ENCODE measurements at places on chromosomes 3 and 15.

DNA sequence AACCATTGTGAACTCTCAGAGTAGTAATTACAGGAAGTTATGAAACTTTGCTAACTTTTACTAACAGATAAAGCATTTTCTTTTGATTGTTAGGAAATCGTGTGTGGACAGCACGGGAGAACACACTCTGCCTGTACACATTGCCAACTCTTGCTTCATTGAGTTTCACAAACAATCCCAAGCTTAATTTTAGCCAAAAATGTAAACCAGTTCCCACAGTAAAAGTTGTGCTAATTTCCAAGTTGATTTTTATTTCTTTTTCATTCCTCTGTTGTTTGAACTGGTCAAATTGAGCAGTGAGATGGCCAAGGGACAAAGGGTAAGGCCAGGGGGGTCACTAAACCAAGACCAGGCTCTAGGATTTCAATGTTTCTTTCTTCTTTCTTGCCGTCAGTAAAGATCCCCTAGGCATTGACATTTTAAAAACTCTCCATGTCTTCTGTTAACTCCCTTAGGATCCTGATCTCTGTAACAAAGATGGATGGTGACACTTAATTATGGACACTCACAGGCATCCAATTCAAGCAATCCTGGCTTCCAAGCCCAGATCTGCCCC is 414.9 kb downstream of the RBMS3 start:
- DNase-seq: no peak

- DNase-seq: no peak
Measured at GRCh38 chr3:8656240-8656639, 11.6 kb upstream of the SSUH2 start.

DNA sequence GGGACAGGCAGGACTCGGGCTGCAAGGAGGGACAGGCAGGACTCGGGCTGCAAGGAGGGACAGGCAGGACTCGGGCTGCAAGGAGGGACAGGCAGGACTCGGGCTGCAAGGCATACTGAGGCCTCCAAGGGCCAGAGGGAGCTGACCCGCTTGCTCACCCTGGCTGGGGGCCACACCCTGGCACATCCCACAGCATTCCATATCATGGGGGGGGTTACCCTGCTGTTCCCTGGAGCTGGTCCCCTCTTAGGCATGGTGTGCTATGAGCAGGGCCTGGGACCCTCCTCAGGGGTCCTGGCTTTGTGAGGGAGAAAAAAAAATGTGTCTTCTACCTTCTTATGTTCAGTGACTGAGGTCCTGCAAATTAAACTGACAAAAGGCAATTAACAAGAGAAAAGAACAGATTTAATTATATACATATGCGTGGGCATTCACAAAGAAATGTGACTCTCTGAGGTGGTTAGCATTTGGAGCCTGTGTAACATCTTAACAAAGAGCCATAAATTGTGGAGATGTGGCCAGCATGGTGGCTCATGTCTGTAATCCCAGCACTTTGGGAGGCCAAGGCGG is 97.6 kb upstream of the ALDH1A3 start:
- no peak for DNase-seq

DNA sequence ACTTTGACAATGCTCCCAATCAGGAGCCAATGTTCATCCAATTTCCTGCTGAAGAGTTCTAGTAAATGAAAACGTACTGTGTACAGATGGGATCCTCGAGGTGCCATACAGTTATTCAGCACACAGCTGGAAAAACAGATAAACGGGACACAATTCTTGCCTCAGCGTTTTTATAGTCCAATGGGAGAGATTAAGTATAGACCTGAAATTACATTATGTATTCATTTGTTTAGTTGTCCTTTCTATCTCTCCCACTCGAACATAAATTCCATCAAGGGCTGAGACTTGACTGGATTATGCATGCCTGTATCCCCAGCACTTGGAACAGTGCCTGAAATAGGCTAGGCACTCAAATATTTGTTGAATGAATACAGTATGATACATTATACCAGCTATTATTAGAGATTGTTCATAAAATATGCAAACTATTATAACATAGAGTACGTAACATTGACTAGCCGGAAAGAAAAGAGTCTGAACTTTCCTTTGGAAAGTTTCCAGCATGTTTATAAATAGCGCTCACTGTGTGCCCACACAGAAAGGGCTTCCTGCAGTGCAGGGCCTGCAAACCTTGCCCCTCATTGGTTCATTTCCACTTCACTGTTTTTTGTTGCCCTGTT is 27.4 kb upstream of the SNTN start:
- no peak for DNase-seq

- no peak for DNase-seq
Measured at GRCh38 chr3:17352620-17353019, 389.8 kb downstream of the TBC1D5 start.

- no peak for DNase-seq
Measured at GRCh38 chr15:67914537-67915460, 75.0 kb upstream of the RNU6-1 start.

GRCh38 chr3:133834621-133835417 is 29.2 kb downstream of the SRPRB start:
- no peak for DNase-seq

- no peak for DNase-seq
Measured at GRCh38 chr15:33104212-33104611, 90.3 kb downstream of the FMN1 start.

- no peak for DNase-seq
Measured at GRCh38 chr3:196782511-196782910, 42.9 kb downstream of the PAK2 start.

- no peak for DNase-seq
Measured at GRCh38 chr3:51954105-51954504, 1.1 kb upstream of the GPR62 start.

DNA sequence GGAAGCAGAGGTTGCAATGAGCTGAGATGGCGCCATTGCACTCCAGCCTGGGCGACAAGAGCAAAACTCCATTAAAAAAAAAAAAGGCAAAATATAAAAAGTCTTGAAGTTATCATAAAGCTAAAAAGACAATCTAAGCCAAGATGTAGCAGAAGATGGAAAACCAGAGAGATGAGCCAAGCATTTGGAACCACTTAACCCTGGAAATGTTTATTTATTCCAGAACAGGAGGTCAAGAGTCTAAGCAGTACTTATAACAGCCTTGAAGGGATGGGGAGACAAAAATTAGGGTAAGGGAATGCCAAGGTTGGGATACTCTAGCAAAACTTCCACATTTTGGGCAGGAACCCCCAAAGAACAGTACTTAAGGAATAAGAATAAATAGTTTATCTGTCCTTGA is 30.1 kb downstream of the FAIM start:
- no peak for DNase-seq

DNA sequence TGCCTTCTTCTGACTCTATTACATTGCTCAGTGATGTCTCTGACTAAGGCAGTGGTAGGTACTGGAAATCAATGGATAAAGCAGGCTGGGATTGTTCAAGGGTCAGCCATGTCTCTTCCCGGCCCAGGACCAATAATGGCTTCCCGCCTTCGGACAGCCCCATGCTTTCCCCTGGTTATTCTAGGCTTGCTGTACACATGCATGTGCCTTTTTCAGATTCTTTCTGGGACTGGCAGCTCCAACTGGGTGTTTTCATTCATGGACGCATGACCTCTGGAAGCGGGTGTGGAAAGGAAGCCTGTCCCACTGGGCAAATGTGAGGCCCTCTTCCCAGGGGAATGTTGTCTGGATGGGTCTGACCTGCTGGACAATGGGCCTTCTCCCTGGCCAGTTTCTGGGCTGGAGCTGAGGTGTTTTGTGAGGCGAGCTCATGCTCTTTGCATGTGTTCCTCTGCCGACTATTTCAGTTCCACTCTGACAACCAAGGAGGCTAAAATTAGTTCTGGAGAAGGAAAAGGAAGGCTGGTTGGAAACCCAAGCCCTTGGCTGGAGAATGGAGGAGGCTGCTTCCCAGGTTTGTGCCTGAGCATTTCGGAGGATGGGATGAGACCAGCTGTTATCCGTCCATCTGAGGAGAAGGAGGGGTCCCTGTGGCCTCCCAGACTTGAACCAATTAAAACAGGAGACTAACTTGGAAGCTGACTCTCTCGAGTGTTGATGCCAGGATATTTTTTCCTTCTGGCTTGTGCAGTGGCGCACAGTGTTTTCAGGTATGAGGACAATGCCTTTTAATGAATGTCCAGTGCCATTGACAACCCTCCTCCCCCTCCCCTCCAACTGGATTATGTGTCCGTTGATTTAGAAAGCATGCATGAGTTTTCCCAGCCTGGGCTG is 6.9 kb downstream of the ACVR2B start:
- DNase-seq: no peak

DNA sequence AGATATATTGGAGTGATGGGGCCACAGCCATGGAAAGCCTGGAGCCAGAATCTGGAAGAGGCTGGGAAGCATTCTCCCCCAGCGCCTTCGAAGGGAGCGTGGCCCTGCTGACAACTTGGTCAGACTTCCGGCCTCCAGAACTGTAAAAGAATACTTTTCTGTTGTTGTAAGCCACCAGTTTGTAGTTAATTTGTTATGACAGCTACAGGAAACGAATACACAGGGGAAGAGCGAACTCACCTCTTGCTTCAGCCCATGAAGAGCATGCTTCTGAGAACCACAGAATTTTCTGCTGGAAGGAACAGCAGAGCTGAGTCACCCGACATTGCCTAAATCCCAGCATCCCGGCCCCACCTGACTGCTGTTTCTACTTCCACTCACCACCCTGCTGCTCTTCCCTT is 501.7 kb downstream of the SHQ1 start:
- no peak for DNase-seq

- no peak for DNase-seq
Measured at GRCh38 chr3:36991147-36991546, 1.8 kb downstream of the EPM2AIP1 start.

DNA sequence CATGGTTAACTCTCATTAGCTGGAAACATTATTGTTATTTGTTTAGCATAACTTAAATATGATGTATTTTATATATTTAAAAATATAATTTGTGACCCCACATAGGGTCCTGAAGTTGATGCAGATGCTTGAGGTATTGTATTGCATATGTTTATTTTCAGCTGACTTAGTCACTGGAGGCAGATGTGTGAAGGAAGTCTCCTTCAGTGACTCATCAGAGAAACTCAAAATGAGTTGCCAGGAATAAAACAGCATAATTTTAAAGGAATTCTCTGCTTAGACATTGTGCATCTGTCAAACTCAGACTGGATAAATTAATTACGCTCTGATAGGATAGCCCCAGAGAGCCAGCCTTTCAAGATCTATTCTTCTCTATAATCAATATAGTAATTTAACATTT is 7.9 kb upstream of the OR4F6 start:
- DNase-seq: no peak

GRCh38 chr3:126927401-126927750 is 55.5 kb upstream of the PLXNA1 start:
- no peak for DNase-seq

- no peak for DNase-seq
Measured at GRCh38 chr3:34405159-34405558, 606.7 kb downstream of the PDCD6IP start.

Data from activated gamma-delta T cell treated with anti-CD3 and anti-CD28 coated beads, Interleukin-2, amount 50 U/mL, for 16 hours (primary cell).